ENCODE measurements at places on chromosomes 4 and X.

GRCh38 chr4:183478926-183479325 is 25.9 kb upstream of the ING2 start:
- no peak for DNase-seq

GRCh38 chrX:20433388-20433775 is 166.7 kb upstream of the RPS6KA3 start:
- no peak for DNase-seq

DNA sequence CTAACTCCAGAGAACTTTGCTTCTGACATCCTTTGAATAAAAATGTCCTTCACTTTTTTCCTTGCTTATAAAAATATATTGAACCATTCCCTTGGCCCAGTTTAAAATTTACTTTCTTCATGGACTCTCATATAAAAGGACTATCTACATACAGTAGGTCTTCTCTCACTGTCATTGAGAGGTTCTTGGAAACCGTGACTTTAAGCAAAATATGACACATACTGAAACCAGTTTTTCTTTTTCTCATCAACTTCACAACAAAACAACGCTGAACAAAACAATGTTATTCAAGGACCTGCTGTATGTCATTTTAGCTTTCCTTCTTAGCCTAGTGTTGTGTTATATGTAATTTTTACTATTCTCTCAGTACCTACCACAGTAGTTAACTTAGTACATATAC is 496.8 kb downstream of the CENPC start:
- DNase-seq, result no peak

- DNase-seq, result no peak
Observed at GRCh38 chr4:139278912-139279759, 889 bp downstream of the MGARP start.

DNA sequence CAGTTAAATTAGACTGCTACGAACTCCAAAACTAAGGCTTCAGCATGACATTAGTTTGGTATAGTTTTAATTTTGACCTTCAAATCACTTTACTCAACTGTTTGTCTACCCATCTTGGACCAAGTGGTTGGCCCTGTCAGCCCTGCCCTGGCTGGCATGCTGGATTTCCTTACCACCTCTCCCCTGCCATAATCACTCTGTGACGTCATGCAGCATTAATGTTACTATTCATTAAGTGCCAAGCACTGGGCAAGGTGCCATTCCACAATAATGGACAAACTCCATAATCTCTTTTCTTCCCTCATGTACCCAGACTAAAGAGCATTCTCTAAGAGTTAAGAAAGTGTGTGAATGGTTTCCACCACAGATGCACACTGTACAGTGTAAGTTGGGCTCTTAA is 277.0 kb upstream of the INTU start:
- DNase-seq, result no peak

- DNase-seq, result no peak
Observed at GRCh38 chrX:154761977-154762536, 607 bp upstream of the DKC1 start.

DNA sequence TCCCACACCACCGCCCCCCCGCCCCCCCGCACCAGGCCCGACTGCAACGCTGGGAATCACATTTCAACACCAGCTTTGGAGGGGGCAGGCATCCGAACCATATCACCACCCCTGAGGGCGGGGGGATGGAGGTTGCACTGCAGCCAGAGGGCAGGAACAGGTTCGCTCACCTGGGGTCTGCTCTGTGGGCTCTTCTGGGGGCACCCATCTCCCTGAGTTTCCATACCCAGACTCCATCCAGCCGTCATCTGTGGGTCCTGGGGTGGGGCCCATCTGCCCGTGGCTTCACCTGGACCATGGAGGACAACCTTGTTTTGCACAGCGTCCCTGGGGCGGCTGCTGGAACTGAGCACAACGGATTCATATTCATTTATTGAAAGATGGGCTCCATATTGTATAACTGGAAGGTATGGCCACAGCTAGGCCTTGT is 6.9 kb downstream of the PSAPL1 start:
- no peak for DNase-seq

GRCh38 chrX:1452516-1453394 is at the start of gene ASMTL:
Gene ASMTL, minus strand, starts transcription at chrX:1452909. Its CDS starts 69 bp downstream, at chrX:1452840.
- no peak for DNase-seq

GRCh38 chr4:15769202-15769601 is 8.9 kb upstream of the CD38 start:
- no peak for DNase-seq

DNA sequence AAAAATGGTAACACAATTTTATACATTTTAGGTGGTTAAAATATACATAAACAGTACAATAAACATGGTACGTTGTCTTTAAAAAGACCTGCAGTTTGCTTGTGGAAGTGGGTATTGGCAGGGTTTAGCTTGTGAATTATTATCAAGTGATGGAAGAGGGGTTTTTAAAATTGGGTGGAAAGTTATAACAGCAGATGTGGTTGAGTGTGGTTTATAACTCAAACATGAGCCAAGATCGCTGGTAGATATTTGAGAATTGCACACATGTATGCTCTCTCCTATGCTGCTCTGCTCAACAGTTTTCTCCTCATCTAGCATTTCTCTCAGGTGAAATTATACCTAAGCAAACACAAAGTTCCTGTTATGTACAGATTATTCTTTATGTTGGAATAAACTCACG is 14.0 kb downstream of the EPGN start:
- DNase-seq, result no peak

DNA sequence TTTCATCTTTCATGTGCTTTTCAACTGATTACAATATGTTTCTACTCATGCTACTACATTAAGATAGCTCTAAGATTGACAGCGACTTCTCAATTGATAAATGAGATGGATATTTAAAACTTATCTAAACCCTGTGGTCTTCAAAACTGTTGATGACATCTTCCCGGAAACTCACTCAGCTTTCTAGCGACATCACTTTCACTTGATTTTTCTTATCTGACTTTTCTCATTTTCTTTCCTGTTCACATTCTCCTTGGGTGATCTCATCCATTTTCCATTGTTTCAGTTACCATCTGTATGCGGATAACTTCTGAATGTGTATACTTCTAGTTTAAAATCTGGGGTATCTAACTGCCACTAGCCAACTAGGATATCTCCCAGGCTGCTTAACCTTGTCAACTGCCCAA is 3.1 kb downstream of the POLR2B start:
- DNase-seq, result no peak

DNA sequence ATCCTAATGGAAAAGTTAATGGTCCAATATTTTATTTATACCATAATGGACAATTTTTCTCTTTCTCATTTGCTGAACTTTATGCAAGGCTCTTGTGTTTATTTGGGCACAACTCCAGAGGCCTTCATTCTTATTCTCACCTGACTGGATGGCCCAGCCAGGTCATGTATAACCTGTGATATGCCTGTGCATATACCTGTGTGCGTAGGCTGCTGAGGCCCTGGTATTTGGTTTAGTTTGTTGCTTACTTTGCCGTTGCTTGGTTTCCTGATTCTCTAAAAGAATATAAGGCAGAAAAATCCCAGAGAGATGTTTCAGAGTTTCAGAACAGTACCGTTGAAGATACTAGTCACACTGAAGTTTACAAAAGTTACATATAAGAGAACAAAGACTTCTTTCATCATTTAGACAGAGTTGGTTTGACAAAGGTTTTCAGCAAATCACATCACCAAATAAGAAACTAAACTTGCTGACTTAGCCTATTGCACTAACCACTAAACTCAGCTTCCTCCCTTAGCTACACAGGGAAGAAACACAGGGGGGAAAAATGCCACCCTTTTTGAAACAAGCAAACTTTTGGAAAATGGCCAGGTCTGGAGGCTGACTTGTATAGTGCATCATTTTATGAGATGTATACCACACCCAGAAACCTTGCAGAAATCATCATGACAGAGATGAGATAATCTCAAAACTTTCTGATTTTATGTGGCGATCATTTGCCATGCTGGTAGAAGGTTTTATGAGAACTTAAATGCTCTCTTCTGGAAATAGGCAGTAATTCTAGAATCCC is 248.5 kb downstream of the GRIA3 start:
- no peak for DNase-seq

- DNase-seq, result peak; percentile 41
Observed at GRCh38 chr4:182938205-182938645, 21.0 kb upstream of the DCTD start.

- DNase-seq, result no peak
Observed at GRCh38 chr4:67084783-67085182, 460.5 kb downstream of the CENPC start.

- no peak for DNase-seq
Observed at GRCh38 chr4:46370531-46370930, 19.4 kb downstream of the GABRA2 start.

GRCh38 chrX:2631743-2632532 is 59.2 kb upstream of the CD99 start:
- DNase-seq, result no peak

DNA sequence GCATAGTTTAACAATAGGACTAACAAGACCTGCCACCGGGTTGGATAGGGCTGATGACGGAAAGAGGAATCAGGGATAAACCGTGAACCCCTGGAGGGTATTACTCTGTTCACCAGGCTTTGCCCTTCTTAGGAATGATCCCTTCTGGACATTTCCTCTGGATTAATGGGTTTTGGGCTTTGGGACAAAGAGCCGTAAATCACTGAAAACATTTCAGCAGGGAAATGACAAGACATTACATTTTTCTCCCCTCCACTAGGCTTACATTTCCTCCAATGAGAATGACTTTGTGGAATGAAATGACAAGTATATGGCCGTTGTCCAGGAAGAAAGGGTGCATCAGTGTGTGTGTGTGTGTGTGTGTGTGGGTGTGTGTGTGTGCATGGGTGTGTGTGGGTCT is 25.9 kb upstream of the RBPJ start:
- DNase-seq, result no peak

- DNase-seq, result no peak
Observed at GRCh38 chr4:75512386-75513211, 1.6 kb downstream of the RCHY1 start.

DNA sequence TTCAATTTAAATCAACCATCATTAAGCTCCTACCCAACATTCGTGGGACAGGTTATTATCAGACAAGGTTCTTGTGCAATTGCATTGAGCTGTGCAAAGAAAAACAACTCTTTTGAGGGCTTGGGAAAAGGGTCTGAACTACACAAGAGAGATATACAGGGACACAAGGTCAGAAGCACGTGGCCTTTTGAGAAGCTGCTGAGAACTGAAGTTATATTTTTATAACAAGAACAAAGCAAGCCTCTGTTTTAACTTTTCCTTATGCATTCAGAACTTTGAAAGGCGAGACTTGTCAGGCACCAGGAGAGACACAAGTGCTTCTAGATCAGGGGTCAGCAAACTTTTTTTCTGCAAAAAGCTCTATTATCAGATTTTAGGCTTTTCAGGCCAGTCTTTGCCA is 274.8 kb upstream of the VCX start:
- no peak for DNase-seq

DNA sequence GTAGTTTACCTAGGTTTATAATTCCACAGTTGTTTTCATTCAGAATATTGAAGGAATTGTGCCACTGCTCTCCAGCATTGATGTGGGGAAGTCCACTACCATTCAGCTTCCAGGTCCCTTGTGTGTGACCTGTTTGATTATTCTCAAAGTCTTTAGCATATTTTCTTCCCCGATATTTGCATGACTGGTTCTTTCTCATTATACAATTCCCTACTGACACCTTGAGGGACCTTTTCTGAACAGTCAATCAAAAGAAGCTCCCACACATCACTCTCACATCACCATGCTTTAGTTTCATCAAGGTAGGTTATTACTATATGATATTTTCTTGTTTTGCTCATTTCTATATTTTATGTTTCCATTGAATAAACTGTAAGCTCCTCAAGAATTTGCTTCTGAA is 44.1 kb downstream of the SLC39A8 start:
- no peak for DNase-seq

- DNase-seq, result no peak
Observed at GRCh38 chr4:99670409-99671073, 12.9 kb upstream of the C4orf54 start.

DNA sequence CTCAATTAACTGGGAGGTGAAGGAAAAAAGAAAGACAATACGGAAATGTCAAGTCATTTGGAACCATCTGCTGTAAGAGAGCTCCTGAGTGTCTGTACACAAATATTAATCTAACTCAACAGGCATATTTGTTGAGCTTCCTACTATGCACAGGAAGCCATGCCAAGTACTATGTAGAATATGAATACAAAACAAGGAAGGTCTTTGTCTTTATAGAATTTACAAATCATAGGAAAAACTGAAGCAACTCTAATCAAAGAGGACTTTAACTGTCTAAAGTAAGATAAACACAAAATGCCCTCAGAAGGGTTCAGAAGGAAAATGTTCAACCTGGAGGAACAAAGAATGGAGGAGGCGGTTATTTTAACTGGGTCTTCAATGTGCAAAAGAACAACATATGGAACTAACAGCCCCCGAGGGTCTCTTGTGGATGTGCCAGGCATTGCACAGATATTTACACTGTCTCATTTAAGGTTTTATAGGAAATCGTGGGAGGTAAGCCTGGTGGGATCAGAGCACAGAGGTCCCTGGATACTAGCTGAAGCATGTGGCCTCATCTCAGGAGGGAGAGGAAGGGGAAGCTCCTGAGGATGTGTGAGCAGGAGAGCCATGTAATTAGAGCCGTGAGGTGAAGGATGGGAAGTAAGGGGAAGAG is 5.8 kb downstream of the FAM114A1 start:
- no peak for DNase-seq

DNA sequence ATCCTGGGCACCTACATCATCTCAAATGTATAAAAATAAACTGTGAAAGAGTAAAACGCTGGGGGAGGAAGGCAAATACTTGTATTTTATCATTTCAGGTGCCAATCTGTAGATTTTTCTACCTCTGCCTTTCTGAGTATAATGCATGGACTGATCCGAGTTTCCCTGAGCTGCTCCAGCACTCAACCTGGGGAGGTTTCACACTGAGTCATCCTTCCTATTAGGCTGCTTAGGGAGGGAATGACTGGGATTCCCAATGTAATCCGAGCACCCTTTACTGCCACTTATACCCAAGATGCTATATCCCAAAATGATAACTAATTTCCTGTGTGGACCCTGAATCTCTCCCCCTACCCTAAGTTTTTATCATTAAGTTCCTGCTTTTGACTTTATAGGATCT is 126.6 kb downstream of the HNRNPD start:
- DNase-seq, result no peak

GRCh38 chrX:113800955-113801354 is 782.9 kb upstream of the HTR2C start:
- DNase-seq, result no peak

- DNase-seq, result no peak
Observed at GRCh38 chr4:114040319-114041116, 61.1 kb upstream of the ARSJ start.

GRCh38 chr4:43778187-43778915 is 670.3 kb downstream of the KCTD8 start:
- DNase-seq, result no peak

GRCh38 chrX:3713225-3713936 is at the start of gene PRKX:
Gene PRKX, minus strand, starts transcription at chrX:3713649. Its CDS starts 396 bp downstream, at chrX:3713253.
- no peak for DNase-seq

GRCh38 chrX:19543951-19544381 is 28.7 kb upstream of the MAP3K15 start:
- no peak for DNase-seq

DNA sequence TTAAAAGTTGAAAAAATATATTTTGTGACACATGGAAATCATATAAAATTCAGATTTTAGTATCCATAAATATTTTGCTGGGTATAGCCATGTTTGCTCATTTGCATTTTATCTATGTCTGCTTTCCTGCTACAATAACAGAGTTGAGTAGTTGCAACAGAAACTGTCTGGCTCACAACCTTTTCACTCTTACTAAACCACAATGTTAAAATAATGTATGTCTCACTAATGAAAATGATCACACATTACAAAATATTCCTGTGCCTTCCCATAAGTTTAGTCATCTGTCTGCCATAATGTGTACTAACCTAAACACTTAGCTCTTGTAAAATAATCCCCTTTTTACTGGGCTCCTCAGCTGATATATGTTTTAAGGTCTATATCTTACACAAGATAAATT is 174.0 kb upstream of the PRPS2 start:
- no peak for DNase-seq

All from SHP77 (cell line).